Esophagus squamous epithelium (tissue), 5 donors: ENCODE measurements at places on chromosomes 12 and 14. TPM values are rescaled to one million over a fixed set of nuclear protein-coding genes. Genes with fewer than 3 reads are reported as not detected.

The TAC3 gene
- not detected for total RNA-seq

The KLRD1 gene
- total RNA-seq: 1.9 TPM

The PLEKHH1 gene
- 4.1 TPM for total RNA-seq

DNA sequence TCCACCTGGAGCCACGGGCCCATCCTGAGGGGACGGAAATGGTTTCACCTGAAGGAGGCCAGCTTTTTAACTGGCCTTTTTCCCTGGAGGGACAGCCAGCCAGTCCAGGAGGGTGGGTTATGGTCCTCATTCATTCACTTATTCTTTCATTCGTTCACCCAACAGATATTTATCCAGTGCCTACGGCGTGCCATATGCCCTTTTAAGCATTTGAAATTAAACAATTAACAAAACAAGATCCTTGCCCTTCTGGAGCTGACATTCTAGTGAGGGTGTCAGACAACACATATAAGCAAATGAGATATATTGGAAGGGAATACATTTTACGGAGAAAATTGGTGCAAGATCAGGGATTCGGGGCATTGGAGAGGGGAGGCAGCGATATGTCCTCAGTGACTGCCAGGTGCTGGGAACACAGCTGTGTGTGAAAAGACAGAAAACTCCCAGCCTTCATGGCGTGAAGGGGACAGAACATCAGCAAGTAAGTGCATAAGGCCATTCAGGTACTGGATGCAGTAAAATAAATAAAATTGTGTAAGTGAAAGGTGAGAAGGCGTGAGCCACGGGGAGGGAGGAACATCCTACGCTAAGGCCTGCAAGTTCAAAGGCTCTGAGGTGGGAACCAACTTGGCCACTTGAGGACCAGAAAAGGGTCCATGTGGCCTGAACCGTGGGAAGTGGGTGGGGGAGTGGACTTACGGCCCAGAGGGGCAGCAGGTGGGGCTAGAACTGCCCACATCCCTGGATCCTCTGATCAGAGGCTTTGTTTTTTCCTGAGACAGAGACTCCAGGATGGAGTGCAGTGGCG is 684 bp upstream of the ABCB9 start:
- DNase-seq: no peak
- H3K4me3 ChIP-seq: peak overlapping the region; percentile 59
- no peaks in the 10 kb centered on the region for H3K27me3 ChIP-seq
- peaks cover 34% of the 10 kb centered on the region for H3K4me1 ChIP-seq
- H3K27ac ChIP-seq: no peak overlapping the region

DNA sequence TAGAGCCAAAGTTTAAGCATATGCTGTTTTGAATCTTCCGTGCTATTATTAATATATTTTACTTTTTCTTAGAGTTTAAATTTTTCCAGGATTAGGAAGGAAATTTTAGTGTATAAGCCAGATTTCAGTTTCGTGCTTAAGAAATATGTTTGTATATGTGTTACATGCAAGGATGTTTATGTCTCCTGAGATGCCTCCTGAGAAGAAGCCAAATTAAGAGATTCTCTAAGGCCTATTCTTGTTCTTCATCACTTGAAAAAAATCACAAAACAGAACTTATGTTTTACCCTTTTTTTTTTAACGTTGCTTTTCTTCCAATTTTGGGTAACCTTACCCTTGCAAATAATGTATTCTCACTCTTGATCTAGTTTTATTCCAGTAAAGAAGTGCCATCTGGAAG is 412.7 kb downstream of the TMTC2 start:
- H3K4me1 ChIP-seq: peaks cover 2% of the 10 kb centered on the region
- H3K27me3 ChIP-seq: no peaks in the 10 kb centered on the region
- H3K27ac ChIP-seq: no peak overlapping the region
- H3K4me3 ChIP-seq: no peak overlapping the region
- H3K36me3 ChIP-seq: no peaks in the 10 kb centered on the region

GRCh38 chr12:12379831-12380730 is 23.2 kb downstream of the BORCS5 start:
- H3K4me1 ChIP-seq: no peaks in the 10 kb centered on the region
- no peak for DNase-seq
- H3K4me3 ChIP-seq: no peak overlapping the region

- H3K27ac ChIP-seq: no peak overlapping the region
- no peak for DNase-seq
- H3K4me1 ChIP-seq: no peaks in the 10 kb centered on the region
- no peaks in the 10 kb centered on the region for H3K36me3 ChIP-seq
Measured at GRCh38 chr12:5817246-5817645, 127.8 kb downstream of the ANO2 start.

DNA sequence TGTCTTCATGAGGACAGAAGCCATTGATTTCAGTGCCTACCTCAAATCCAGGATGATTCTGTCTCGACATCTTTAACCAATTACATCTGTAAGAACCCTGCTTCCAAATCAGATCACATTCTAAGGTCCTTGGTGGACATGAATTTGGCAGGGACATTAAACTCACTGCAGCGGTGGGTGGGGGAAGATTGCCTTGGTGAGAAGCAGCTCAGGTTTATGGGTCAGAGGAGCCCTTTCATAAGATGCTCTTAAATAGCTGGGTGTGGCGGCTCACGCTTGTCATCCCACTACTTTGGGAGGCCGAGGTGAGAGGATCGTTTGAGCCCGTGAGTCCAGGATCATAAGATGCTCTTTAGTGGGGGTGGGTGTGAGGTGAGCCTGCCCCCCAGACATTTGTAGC is 42.9 kb downstream of the ELK3 start:
- no peak overlapping the region for H3K4me3 ChIP-seq
- no peaks in the 10 kb centered on the region for H3K27me3 ChIP-seq
- H3K27ac ChIP-seq: peak overlapping the region; percentile 88
- DNase-seq: no peak

DNA sequence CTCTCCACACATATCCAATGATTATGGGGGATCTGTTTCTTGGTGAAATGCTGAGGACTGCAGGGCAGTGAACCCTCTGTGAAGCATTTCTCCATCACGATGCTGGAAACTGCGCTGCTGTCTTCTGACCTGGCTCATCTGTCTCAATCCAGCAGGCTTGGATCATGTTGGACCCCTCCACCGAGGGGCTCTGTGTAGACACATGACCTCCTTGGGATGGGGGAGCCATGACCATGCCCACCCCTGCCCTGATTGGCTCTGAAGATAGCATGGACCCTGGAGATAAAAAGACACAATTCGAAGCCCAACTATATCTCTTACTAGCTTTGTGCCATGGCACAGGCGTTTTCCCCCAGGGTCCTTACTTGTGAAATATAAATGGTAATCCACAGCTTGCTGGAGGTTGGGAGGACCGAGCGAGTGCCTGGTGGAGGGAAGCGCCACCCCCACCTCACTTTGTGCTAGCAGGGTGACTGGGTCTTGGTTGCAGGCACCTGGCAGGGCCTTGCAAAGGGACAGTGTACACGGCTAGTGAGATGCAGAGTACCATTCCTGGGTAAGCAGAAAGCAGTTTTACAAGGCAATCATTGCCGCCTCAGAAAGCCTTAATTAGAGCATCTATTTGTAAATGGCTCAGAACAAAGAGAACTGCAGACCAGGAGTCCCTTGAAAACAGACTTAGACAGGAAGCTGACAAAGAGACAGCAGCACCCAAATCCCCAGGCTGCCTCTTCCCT is 2.4 kb upstream of the KRT83 start:
- DNase-seq: no peak
- H3K27me3 ChIP-seq: no peaks in the 10 kb centered on the region
- no peak overlapping the region for H3K27ac ChIP-seq
- no peak overlapping the region for H3K4me3 ChIP-seq

DNA sequence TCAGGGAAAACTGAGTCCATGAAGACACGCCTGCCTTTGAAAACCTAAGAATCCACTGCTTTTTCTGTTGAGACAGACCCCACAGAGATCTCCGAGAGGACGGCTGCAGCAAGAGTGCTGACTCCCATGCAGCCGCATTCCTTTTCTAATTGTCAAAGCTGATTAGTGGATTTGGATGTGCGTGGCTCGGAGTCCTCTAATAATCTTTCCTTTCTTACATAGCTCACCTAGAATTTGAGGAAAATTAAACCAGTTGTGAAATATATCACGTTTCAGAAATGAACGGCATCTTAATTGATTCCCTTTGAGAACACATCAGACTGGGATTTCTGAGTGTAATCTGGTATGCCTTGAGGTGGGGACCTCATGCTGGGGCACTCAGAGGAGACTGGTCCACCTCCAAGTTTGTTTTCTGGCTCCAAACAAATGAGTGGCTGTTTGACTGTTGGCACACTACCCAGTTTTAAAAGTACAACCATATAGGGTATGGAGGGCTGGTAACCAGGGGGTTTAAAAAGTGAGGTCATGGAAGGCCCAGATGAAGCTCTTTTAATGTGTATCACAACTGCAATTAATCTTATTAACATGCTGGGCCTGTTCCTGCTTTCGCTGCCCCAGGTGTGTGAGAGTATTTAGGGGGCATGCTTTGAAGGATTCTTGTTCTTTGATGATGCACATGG is 63.3 kb downstream of the RASSF3 start:
- H3K4me3 ChIP-seq: no peak overlapping the region
- no peak for DNase-seq
- H3K27me3 ChIP-seq: no peaks in the 10 kb centered on the region
- peaks cover 98% of the 10 kb centered on the region for H3K4me1 ChIP-seq

DNA sequence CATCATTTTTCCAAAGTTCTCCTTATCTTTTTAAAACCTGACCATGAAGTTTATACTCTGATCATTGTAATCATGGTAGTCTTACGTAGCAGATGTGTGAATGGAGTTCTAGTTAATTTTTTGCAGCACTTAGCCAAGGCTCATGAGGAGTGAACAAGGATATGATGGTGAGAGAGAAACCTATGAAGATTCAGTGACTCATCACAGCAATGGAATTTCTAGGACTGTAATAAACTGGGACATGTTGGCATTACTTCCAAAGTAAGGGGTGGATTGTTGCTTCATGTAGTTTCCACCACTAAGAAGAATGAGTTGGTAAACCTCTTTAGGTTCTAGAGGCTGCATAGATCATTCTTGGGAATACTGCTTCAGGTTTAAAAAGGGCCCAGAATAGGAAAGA is 102.7 kb downstream of the LRRIQ1 start:
- H3K4me3 ChIP-seq: no peak overlapping the region
- H3K36me3 ChIP-seq: no peaks in the 10 kb centered on the region
- no peaks in the 10 kb centered on the region for H3K27me3 ChIP-seq
- no peak overlapping the region for H3K27ac ChIP-seq

DNA sequence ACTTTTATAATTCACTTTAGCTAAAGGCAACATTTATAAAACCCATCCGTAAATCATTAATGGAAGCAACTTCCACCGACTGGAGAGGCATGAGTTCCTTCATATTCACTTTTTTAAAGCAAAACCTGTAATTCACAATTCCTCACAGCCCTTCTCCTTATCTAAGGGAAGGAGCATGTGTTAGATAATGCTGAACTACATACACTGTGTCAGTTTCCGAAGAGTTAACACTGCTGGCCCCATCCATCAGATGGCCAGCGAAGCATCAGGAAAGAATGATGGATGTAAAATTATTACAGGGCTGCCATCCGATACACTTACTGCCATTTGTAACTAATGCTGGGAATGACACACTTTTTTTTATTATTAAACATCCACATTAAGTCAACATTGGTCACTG is 392.8 kb downstream of the SOX5 start:
- H3K27me3 ChIP-seq: no peaks in the 10 kb centered on the region
- H3K4me1 ChIP-seq: no peaks in the 10 kb centered on the region
- DNase-seq: no peak
- no peak overlapping the region for H3K4me3 ChIP-seq
- H3K27ac ChIP-seq: no peak overlapping the region

GRCh38 chr12:50243507-50243906 is 39.8 kb downstream of the LIMA1 start:
- no peak for DNase-seq
- H3K27ac ChIP-seq: peak overlapping the region; percentile 89
- no peaks in the 10 kb centered on the region for H3K27me3 ChIP-seq
- H3K4me1 ChIP-seq: peaks cover 80% of the 10 kb centered on the region
- no peak overlapping the region for H3K4me3 ChIP-seq

- H3K4me3 ChIP-seq: no peak overlapping the region
- no peaks in the 10 kb centered on the region for H3K36me3 ChIP-seq
- H3K27me3 ChIP-seq: no peaks in the 10 kb centered on the region
- no peak for DNase-seq
- no peak overlapping the region for H3K27ac ChIP-seq
Measured at GRCh38 chr12:21825886-21826617, 51.5 kb upstream of the KCNJ8 start.

GRCh38 chr12:120267736-120268135 is 2.2 kb upstream of the PXN start:
- no peak overlapping the region for H3K27ac ChIP-seq
- H3K4me3 ChIP-seq: no peak overlapping the region
- H3K27me3 ChIP-seq: no peaks in the 10 kb centered on the region
- DNase-seq: no peak

DNA sequence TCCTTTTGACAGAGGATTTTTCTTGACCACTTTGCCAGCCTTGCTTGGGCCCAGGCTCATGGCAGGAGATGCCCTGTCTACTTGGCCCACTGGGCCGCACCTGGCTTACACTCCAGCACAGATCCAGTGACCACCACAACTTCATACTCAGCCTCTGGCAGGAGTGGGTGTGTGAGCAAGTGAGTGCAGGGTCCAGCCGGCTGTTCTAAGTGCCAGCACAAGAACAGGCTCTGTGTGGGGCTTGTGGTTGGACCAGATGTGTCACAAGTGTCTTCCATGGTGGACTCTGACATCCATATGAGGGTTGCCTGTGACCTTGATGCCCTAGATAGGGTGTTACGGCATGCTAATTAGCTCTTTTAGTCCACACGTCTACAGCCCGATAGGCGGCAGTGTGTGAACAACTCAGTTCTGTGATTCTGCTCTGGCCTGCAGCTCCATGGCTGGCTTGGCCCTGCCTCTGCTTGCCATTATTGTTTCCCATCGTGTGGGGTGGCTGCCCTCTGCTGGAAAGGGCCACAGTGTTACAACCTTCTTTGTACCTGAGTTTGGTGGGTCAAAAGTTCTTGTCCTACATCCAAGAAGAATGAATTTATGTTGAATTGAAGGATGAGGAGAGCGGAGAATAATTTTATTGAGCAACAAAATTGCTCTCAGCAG is 1089.1 kb downstream of the SLC6A15 start:
- no peak for DNase-seq
- H3K27me3 ChIP-seq: no peaks in the 10 kb centered on the region
- H3K27ac ChIP-seq: no peak overlapping the region
- no peaks in the 10 kb centered on the region for H3K4me1 ChIP-seq

DNA sequence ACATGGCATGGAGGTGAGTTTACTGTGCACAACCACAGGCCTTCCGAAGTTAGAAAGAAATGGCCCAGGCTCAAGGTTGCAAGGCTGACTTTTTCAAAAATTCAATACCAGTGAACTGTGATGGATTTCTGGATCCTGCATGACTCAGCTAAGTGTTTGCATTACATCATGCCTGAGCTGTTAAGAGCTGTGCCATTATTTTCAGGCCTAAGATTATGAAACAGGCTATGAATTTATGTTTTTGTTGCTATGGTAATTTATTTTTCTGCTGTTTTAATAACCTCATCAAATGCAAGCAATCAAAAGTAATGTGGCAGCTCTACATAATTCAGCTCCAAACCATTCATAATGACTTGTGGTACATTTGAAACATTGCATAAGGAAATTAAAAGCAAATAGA is 457.7 kb upstream of the TMEM132C start:
- H3K4me1 ChIP-seq: peaks cover 23% of the 10 kb centered on the region
- H3K36me3 ChIP-seq: no peaks in the 10 kb centered on the region
- H3K4me3 ChIP-seq: no peak overlapping the region
